HFF-Myc (cell line): ENCODE measurements at places on chromosomes 6 and 20.

DNA sequence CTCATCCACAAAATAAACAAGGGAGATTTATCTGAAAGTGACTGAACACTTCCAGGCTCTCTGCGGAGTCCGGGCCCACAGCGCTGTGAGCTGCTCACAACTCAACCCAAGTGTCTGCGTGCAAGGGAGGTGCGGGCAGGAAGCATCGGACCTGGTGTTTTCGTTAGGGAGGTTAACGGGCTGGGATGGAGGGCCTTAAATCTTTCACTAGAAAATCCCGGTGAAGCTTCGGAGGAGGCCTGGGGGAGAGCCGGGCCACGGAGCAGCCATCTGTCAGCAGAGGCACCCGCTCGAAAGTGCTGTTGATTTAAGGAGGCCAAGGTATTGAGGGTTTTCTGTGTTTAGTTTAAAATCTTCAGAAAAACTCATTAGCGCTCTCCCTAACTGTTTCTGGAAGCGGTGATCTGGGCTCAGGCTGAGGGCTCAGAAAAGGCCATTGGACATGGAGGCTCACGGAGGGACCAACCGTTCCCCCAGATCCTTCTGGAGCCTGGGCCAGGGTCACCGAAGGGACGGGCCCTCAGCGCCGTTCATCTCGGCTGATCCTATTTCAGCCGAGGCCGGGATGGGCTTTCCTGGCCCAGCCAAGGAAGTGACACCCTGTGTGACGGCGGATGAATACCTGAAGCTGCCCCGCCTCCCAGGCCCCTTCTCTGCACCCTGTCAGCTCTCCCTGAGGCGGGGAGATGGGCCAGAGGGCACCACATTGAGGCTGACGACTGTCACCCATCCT, 20.7 kb downstream of the GATA5 start:
- no peak for DNase-seq

DNA sequence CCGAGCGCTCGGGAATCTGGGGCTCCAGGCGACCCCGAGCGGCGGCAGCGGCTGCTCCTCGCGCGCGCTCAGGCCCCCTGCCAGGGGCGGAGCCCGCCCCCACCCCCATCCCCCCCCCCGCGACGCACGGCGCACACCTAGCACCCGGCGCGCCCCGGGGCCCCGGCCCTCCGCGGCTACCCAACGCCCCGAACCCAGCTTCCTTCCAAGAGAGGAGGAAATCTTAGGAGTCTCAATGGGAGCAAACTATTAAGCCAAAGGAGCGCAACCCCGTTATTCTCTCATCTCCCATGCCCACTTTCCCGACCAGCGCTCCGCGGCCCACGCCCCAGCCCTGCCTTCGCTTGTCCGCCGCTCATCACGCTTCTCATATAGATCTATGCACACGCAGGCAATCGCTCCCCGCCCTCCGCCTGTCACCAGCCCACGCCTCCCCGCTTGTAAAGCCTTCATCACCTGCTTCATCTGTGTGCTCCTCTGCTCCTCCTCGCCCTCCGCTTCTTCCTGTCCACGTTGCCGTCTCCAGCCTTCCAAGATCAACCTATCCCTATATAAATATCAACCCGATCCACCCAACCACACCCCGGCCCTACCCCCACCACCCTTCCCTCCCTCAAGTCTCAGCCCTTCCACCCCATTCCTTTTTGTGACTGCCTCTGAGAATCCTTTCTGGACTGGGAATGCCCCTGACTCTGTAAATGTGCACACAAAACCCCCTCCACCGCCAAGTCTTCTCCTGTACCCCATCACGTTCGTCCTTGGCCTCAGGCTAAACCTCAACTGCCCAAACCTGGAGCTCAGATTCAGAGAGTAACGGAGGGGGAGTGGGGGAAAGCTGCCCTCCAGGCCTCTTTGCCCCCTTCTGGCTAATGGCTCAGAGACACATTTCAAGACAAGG, at the start of gene DLK2:
Gene DLK2 (minus strand): TSS at position 18 of the 898 bp plus-strand sequence. CDS start 723 bp downstream, outside the sequence.
- DNase-seq, result no peak

DNA sequence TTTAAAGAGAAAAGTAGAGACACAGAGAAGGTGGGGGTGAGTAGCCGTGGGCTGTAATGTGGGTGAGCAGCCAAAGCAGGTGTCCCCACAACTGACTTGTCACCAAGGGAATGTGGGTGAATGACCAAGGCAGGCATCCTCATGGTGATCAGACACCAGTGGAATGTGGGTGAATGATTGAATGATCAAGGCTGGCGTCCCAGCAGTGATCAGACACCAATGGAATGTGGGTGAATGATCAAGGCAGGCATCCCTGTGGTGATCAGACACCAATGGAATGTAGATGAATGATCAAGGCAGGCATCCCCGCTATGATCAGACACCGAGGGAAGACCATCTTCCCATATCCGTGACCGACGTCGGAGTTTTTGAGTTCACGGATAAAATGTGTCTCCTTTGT, 49.8 kb upstream of the OR14J1 start:
- no peak for DNase-seq

GRCh38 chr6:108170332-108171290, 4.8 kb downstream of the NR2E1 start:
- no peak for DNase-seq
